ENCODE measurements at places on chromosomes 4 and X.

- DNase-seq, result peak; percentile 17
Observed at GRCh38 chr4:176377780-176378179, 58.0 kb downstream of the SPCS3 start.

- no peak for DNase-seq
Observed at GRCh38 chr4:147794314-147794680, 62.4 kb downstream of the ARHGAP10 start.

DNA sequence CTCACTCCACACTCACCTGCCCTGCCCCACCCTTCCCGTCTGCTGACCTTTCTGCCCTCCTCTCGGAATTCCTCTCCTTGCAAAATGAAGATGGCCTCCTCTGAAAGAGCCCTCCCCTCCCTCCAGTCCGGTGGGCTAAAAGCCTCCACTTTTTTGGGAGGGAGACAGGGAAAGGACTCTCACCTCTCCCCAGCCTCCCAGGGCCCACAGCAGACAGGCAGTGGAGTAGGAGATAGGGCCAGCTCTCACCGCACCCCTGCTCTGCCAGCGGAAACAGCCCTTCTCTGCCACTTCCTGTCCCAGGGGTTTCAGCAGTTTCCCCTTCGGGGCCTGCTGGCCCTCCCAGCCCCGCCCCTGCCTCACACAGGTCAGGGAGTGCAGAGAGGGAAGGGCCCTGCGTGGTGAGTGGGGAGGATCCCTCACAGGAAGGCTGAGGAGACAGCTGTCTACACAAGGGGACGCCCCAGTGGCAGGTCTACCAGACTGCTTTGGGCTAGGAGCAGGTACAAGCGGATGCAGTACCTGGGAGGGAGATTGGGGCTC is 18.2 kb downstream of the ELF4 start:
- no peak for DNase-seq

DNA sequence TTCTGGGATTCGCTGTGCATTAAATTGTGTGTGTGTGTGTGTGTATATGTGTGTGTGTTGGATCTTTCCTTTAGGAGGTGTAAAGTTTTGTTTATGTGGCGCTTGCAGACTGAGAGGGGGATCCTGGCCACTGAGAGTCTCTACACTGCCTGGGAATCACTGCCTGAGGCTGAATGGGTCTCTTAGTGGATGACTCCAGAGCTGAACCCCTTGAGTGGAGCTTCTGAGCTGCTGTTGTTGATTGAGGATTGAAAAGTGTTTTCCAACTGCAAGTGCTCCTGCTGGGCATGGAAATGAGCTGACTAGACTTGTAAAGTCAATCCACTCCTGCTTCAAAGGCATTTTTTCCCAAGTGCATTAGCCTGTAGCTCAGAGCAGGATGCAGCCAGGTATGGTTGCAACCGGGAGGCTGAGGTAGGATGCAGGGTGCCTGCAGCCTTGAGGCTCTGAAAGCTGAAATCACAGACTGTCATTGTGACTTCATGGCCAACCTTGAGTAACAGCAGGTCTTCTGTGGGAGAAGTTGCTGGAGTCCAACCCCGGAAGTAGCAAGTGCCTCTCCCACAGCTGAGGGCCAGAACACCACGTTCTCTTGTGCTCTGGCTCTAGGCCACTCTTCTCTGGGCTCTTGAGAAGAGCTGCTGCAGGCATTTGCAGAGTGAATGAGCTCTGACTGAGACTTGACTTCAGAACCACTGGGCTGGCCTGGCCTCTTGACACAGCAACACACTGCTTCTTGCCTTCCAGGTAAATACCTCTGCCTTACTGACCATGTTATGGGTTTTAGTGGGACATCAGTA is at the start of gene TBX22:
TSS of gene TBX22 (plus strand) at position 613 of the 800 bp plus-strand sequence. CDS start 7,517 bp downstream, outside the sequence.
- DNase-seq, result no peak

GRCh38 chrX:140762061-140762460 is 52.5 kb downstream of the LINC00632 start:
- peak; percentile 10 for DNase-seq

All from NCI-H1930 (cell line).